ENCODE measurements at places on chromosomes 5 and 9.

DNA sequence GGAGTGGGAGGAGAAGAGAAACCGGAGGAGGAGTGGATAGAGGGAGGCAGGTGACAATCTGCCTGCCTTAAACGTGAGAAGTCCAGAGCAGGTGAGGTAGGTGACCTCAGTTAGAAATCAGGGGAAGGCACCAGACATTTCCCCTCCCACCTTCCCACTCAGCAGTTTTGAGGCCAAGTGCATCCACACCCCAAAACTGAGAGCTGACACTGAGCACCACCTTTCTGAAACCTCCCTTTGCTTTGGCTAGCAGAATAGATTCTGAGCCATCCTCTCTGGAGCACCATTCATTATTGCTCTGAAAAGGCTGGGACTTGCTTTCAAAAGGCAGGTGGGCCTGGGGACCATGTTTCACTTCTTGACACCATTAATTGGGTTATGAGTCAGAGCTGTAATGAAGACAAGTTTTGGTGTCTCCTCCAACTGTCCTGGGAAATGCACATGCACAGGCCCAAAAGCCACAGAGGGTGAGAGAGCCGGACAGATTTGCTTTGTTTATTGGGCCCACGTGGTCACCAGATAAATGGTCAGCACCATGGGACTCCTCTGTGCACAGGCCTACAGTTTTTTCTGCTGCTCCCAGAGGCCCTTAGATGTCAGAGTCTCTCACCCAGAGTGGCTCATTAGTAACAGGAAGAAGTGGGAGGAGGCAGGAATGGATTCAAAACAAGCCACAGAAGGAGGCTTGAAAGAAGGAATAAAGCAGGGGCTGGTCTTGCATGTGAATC, 314.7 kb downstream of the TLE1 start:
- no peak for DNase-seq

DNA sequence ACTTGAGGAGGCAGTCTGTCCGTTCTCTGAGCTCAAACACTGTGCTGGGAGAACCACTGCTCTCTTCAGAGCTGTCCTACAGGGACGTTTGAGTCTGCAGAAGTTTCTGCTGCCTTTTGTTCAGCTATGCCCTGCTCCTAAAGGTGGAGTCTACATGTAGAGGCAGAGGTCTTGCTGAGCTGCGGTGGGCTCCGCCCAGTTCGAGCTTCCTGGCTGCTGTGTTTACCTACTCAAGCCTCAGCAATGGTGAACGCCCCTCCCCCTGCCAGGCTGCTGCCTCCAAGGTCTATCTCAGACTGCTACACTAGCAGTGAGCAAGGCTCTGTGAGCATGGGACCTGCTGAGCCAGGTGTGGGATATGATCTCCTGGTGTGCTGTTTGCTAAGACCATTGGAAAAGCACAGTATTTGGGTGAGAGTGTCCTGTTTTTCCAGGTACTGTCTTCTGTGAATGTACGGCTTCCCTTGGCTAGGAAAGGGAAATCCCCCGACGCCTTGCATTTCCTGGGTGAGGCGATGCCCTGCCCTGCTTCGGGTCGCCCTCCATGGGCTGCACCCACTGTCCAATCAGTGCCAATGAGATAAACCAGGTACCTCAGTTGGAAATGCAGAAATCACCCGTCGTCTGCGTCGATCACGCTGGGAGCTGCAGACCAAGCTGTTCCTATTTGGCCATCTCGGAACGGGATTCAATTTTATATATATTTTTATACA, 58.5 kb downstream of the CNTRL start:
- DNase-seq, result no peak

GRCh38 chr5:55868846-55869245, 17.7 kb downstream of the IL31RA start:
- DNase-seq, result no peak

- DNase-seq, result no peak
Measured at GRCh38 chr9:69996967-69997366, 46.7 kb upstream of the MAMDC2 start.
